ENCODE measurements at places on chromosomes 13 and 19.
A peak's percentile ranks its signal among the peaks of the same experiment; 100 is the strongest.

- no peak for DNase-seq
Measured at GRCh38 chr13:36870050-36870692, 49.9 kb downstream of the SMAD9 start.

DNA sequence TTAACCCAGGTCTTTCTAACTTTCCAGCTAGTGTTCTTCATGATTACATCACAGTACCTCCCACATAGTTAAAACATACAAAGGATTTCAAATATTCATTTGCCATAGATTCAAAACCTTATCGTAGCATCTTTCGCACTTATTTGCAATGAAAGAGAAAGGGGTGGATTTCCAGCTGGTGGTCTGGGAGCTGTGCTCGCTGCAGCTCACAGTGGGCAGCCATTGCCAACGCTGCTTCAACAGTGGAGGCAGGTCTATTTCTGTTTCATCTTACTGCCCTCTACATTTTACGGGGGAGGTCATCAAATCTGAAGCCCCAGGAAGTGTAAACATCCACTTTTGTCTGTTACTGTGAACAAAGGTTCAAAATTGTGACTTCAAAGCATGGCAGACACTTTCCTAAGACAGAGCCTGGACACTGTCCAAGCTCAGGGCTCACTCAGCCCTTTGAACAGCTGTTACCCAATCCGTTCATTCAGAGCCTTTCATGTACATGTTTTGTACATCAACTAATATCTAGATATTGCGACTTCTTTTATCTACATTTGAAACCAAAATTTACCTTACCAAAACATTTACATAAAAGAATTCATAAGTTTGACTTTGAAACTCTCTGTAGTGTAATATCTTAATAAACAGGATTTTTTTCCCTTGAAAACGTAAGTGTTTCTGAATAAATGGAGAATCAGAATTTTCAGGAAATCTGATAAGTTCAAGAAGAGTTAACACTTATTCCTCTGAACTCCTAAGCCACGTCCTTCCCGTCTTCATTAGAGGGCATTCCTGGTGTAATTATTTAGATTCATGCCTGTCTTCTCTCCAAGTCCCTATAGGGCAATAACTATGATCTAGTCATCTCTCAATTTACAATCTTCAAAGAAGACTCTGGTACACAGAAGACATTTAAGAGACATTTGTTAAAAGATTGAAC, 25.1 kb downstream of the STARD13 start:
- DNase-seq, result no peak

GRCh38 chr13:21528616-21529015, 69.5 kb upstream of the ZDHHC20 start:
- no peak for DNase-seq

GRCh38 chr13:76387566-76387965, 498.6 kb downstream of the KCTD12 start:
- DNase-seq, result no peak

GRCh38 chr13:97242755-97243497, 20.8 kb downstream of the MBNL2 start:
- DNase-seq, result no peak

DNA sequence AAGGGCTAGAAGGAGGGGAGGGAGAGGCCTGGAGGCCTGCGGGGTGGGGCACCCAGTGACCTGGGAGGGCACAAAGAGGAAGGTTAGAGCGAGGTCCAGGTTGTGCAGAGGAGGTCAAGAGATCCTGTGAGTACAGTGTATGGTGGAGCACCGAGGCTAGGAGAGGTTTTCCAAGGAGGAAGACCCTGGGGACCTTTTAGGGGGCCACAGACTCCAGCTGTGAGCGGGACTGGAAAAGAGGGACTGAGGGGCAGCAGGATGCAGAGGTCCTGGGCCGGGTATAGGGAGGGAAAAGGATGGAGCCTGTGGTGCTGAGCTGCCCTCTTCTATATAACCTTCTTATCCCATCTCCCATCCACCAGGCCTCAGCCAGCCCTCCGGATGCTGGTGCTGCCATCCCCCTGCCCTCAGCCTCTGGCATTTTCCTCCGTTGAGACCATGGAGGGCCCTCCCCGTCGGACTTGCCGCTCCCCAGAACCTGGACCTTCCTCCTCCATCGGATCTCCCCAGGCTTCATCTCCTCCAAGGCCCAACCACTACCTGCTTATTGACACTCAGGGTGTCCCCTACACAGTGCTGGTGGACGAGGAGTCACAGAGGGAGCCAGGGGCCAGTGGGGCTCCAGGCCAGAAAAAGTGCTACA, 863 bp downstream of the ZNF581 start:
- DNase-seq, result no peak

- DNase-seq, result no peak
Measured at GRCh38 chr19:51448411-51449016, 9.7 kb downstream of the SIGLEC8 start.

DNA sequence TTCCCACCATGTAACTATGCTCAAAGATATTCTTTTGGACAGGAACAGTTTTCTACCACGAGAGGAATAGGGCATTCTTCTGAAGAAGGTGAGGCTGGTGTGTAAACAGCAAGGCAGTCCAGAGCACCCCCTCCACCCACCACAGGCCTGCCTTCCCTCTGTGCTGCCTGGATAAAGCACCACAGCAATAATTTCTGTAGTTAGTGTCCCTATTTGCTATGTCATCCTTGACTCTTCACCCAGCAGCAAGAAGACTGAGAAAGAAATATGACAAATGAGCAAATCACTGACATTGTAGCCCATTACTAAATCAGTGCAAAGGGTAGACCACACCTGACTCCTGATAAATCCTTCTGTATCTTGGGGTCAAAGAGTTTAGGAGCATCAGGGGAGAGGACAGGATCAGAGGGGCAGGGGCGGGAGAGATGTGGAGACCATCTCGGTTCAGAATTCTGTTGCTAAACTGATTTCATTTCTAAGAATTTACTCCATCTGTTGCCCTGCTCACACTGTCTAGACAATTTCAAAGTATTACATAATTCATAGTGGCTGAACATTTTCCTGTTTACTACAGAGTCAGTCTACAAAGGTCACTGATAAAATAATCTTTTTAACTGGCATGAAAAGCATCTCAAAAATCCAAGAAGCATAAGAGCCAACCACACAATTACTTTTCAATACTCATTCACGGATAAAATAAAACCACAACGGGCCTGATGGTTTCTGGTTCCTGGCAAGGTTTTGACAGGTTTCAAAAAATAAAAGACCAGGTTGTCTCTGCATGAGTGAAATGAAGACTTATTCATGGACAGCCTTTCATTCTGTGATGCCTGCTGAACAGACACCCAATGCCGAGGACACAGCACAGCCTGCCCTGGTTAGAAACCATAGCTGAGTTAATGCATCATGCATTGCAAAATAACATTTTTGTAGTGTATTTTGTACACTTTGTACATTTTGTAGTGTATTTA, 88.4 kb upstream of the IRS2 start:
- no peak for DNase-seq

DNA sequence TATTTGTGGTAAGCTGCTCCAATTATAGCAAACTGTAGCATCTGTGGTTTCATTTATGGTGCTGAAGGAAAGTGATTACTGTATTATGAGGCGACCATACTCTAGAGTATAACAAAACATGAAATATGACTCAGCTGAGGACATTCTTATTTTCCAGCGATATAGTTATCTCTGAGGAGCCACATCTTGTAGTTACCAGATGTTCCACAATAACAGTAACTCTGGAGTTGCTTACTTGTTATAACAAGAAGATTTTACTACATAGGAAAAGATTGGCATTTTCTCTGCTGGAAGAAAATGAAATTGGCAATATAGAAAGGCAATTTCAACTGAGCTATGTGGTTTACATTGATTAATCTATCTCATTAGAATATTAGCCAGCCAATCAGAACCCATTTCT, 1634.2 kb downstream of the PCDH9 start:
- no peak for DNase-seq

GRCh38 chr19:10854350-10855089, 6.3 kb downstream of the C19orf38 start:
- no peak for DNase-seq

- no peak for DNase-seq
Measured at GRCh38 chr19:19316082-19316481, 4.2 kb downstream of the SUGP1 start.

DNA sequence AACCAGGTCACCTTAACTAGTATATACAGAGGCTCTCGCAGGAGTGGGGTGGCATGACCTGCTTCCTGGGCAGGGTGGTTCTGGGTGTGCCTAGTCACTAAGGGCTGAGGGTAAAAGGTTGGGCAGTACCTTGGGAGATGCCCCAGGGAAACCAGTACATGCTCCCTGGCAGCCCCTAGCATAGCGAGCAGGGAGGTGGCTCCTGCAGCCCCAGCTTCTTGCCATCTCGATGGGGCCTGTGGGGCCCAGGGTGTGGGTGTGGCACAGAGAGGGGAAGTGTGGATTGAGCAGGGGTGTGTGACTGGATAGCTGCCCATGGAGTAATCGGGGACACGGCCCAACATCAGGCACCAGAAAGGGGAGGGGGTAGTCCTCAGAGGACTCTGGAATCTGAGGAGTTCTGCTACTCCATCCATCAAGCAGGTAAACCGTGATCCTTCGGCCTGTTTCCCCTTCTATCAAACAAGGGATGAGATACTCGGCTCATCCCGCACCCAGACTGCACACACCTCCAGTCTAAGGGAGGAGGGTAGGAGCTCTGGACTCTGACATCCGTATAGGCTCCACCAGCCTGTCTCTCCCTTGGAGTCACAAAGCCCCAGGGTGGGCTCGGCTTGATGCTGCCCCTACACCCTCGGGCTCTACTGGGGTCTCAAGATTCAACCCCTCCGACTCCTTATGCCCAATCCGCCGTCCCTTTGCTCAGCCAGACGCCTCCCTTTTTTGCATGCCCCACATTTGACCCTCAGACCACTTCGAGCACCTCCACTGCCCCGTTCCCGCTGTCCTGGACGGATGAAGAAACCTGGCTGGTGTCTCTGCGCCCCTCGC, 1.1 kb downstream of the ZBTB45 start:
- DNase-seq, result no peak

DNA sequence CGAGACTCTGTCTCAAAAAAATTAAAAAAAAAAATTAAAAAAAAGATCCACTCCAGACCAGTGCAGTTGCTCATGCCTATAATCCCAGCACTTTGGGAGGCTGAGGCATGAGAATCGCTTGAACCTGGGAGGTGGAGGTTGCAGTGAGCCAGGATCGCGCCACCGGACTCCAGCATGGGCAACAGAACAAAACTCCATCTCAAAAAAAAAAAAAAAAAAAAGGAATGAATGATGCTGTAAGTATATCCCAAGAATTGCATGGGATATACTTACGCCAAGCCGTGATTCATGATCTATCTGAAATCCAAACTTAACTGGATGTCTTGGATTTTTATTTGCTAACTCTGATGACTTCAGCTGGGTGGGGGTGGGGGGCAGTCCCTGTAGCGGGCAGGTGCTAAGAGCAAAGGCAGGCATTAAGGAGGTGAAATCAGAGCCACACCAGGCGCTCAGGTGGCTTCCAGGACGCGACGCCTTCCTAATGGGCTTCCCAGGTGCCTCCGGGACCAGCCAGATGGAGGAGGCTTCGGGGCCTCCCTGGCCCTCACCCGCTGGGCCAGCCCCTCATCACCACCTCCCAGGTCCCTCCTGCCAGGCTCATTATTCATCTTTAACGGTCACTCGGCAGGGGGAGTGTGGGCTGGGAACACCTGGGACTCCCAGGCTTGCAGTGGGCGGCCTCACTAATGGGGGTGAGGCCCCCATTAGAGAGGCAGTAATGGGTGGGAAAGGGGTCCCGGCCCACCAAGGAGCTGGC, 11.4 kb upstream of the FUT5 start:
- no peak for DNase-seq

GRCh38 chr19:45424191-45425058, 708 bp upstream of the ERCC1 start:
- no peak for DNase-seq

GRCh38 chr19:43503501-43504425, 783 bp downstream of the PHLDB3 start:
- DNase-seq, result peak; percentile 99

GRCh38 chr19:46967578-46968032, 52.0 kb upstream of the NPAS1 start:
- no peak for DNase-seq

DNA sequence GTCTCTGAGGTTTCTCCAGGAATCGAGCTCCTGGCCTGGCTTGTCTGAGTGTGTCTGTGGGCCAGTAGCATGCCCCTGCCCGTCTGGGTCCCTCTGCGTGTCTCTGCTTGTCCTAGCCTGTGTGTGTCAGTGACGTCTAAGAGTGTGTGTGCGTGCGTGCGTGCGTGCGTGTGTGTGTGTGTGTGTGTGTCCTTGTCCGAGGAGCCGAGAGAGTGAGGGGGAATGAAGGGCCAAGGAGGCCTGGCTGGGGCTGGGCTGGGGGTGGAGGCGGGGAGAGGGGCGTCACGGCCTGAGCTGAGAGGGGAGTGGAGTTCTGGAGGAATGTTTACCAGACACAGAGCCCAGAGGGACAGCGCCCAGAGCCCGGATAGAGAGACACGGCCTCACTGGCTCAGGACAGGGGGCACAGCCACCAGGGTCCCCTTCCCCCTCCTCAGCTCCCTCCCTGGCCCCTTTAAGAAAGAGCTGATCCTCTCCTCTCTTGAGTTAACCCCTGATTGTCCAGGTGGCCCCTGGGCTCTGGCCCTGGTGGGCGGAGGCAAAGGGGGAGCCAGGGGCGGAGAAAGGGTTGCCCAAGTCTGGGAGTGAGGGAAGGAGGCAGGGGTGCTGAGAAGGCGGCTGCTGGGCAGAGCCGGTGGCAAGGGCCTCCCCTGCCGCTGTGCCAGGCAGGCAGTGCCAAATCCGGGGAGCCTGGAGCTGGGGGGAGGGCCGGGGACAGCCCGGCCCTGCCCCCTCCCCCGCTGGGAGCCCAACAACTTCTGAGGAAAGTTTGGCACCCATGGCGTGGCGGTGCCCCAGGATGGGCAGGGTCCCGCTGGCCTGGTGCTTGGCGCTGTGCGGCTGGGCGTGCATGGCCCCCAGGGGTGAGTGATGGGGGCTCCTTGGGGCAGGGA, at the start of gene AXL:
AXL (plus strand) TSS at position 609 of the 893 bp plus-strand sequence; CDS start at position 779, 170 bp downstream.
- no peak for DNase-seq

- no peak for DNase-seq
Measured at GRCh38 chr19:58556622-58557220, 1.7 kb downstream of the UBE2M start.

- DNase-seq, result no peak
Measured at GRCh38 chr19:1408300-1409203, 1.2 kb downstream of the DAZAP1 start.

GRCh38 chr19:33587150-33587549, 34.6 kb upstream of the CHST8 start:
- DNase-seq, result no peak

- no peak for DNase-seq
Measured at GRCh38 chr19:31910224-31910623, 435.2 kb upstream of the ZNF507 start.

DNA sequence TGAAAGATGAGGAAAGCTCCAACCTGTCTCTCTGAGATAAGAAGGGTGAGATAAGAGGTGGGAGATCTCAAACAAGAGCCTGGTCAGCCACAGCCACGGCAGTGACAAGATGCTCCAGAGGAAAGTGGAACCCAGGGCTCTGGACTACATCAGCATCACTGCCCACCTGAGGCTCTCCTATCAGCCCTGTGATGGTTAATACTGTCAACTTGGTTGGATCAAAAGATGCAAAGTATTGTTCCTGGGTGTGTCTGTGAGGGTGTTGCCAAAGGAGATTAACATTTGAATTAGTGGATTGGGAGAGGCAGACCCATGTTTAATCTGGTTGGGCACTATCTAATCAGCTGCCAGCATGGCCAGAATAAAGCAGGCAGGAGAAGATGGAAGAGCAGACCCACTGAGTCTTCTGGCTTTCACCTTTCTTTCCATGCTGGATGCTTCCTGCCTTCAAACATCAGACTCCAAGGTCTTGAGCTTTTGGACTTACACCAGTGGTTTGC, 476.6 kb upstream of the NBEA start:
- DNase-seq, result no peak

- no peak for DNase-seq
Measured at GRCh38 chr13:33994826-33995502, 177.0 kb downstream of the RFC3 start.
